ENCODE measurements at places on chromosomes 3 and 15.

GRCh38 chr15:90002428-90002844 lies 1.3 kb downstream of the ZNF710 start:
- DNase-seq: no peak

DNA sequence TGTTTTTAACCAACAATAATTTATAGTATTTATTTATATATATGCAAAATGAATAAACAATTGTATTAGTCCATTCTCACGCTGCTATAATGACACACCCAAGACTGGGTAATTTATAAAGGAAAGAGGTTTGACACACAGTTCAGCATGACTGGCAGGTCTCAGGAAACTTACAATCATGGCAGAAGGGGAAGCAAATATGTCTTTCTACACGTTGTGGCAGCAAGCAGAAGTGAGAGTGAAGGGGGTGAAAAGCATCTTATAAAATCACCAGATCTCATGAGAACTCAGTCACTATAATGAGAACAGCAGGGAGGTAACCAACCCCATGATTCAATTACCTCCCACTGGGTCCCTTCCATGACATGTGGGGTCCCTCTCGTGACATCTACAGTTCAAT lies 162.8 kb upstream of the SLITRK3 start:
- DNase-seq: no peak

GRCh38 chr3:124079912-124080276 lies 88.0 kb upstream of the ROPN1 start:
- DNase-seq: no peak

DNA sequence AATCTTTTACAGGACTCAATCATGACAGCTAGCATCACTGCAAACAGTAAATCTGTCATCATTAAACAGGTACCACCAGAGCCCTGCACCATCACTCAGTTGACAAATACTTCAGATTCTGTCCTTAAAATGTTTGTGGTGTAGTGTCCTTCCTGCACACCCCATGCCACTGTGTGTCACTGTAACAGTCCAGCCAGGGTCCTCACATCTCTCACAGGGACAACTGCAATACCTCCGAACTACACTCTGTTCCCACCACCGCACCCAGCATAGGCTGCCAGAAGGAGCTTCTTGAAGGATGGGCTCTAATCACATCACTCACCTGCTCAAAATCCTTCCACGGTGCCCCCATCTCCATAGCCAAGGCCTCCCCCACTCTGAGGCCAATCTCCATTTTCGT lies 90.2 kb upstream of the FGF12 start:
- DNase-seq: no peak

GRCh38 chr3:177932750-177933660 lies 603.2 kb upstream of the KCNMB2 start:
- no peak for DNase-seq

DNA sequence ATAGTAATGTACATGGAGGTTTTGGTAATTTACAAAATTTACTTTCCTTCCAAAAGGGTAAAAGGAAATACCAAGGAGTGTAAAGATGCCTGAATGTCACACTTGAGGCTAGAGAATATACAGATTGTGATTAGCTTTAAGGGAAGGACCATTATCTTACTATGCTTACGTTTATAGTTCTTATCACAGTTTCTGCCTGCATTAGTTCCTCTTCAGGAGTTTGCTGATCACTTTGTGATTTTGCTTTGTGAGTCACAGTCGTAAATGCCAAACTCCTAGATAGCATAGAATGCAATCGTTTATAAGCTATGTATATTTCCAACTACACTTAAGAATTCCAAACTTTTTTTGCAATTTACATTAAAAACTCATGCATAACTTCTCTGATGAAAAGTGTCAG lies 1034.6 kb downstream of the DIPK2A start:
- no peak for DNase-seq

- DNase-seq: no peak
Measured at GRCh38 chr15:61295239-61295638, 66.1 kb upstream of the RORA start.

DNA sequence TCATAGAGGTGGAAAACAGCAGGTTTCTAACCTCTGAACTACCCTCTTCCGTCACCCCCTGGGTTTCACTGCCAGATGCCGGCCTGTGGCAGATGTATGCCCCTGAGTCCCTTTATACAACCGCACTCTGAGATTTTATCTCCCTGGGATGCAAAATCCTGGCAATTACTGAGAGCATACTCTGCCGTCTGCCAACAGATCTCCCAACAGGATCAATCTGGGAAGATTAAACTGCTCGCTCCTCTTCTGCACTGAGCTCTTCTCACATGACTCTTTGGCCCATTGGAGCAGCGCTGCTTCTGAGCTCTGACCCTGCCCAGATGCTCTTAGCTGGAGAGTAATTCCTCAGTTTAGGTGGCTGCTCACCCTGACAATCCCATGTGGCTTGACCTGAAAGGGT lies 133.2 kb downstream of the LIPC start:
- no peak for DNase-seq

- no peak for DNase-seq
Measured at GRCh38 chr3:159185443-159186050, 383.7 kb downstream of the MFSD1 start.

- DNase-seq: no peak
Measured at GRCh38 chr3:189516039-189516438, 115.2 kb upstream of the TP63 start.

GRCh38 chr3:127063916-127064315 lies 81.0 kb downstream of the PLXNA1 start:
- DNase-seq: no peak

GRCh38 chr3:45817831-45818522 lies 21.6 kb upstream of the SLC6A20 start:
- DNase-seq: no peak

DNA sequence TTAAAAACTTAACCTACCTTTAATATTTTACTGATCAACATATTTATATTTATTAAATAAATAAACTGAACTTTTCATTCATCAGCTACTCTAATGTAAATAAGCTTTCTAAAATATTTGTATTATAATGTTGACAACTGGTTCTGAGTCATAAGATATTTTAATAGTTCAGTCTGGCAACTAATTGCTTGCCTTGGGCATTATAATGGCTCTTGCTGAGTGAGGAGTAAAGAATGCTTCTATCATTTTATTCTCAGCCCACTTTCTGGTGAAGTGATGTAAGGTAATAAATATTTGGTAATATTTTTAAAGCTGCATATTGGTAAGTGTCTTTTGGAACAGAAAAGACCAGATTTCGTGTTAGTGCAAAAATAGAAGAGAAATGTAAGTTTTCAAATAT lies 81.5 kb downstream of the DIPK2A start:
- no peak for DNase-seq

DNA sequence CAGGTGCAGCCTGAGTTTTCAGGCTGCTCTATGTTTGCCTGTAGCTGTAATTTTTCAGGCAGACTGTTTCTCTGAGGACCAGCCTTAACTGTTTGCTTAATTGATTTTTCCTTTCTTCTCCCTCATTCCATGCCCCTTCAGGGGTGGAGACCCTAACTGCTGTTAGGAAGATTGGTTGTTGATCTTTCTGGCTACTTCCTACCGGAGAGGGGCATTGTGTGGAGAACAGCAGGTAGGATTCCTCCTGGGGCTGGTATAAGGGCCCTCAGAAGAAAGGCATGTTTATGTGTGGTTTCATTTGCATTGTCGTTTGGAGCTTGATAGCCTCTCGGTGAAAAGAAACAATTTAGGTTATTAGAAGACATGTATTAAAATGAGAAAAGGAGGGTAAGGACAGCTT lies 56.9 kb upstream of the GOLGA6L2 start:
- DNase-seq: no peak

DNA sequence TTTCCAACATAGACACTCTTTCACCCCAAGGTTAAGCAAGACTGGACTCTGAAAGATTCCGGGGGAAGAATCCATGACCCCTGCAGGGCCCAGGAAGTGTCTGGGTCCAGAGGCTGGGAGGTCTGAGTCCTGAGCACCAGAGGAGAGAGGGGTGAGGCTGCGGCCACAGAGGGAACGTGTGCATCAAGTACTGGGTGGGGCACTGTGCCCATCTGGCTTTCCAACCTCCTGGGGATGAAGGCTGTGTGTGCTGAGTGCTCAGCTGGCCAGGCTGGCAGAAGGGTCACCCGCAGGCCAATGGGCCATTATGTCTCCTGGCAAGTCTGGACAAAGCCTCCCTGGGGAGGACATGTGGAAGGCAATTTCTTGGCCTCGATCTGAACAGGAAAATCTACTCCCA lies 3.3 kb downstream of the CHRNA3 start:
- no peak for DNase-seq

DNA sequence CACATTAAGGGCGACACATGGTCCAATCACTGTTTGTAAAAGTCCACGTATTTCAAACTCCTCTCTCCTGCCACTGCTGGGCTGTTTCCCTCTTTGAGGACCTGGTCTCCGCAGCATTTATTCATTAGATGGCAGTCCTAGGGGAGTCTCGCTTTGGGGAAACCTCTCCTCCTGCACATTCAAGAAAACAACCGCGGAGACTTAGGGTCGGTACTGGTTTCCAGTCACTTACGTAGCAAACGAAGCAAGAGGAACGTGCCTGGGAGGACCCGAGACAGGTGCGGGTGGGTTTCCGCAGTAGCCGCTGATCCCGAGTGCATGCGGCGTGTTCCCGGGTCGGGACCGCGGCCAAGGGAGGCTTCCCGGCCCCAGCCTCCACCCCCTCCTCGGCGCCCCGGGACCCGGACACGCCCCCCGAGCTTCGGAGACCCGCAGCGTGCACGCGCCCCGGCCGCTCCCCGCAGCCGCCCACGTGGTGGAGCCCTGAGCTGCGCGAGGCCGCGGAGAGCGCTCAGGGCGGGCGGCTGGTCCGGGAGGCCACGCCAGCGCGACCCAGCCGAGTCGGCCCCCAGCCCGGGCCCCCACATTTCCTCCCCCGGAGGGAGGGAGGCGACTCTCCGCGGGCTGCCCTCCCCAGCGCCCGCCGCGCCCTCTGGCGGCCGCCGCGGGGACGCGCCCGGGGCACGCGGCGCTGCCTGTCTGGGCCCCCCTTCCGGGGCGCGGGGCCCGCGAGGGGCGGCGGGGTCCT lies 1.1 kb upstream of the IGF1R start:
- peak; percentile 41 for DNase-seq

- no peak for DNase-seq
Measured at GRCh38 chr15:82901114-82901805, 51.3 kb downstream of the HOMER2 start.

DNA sequence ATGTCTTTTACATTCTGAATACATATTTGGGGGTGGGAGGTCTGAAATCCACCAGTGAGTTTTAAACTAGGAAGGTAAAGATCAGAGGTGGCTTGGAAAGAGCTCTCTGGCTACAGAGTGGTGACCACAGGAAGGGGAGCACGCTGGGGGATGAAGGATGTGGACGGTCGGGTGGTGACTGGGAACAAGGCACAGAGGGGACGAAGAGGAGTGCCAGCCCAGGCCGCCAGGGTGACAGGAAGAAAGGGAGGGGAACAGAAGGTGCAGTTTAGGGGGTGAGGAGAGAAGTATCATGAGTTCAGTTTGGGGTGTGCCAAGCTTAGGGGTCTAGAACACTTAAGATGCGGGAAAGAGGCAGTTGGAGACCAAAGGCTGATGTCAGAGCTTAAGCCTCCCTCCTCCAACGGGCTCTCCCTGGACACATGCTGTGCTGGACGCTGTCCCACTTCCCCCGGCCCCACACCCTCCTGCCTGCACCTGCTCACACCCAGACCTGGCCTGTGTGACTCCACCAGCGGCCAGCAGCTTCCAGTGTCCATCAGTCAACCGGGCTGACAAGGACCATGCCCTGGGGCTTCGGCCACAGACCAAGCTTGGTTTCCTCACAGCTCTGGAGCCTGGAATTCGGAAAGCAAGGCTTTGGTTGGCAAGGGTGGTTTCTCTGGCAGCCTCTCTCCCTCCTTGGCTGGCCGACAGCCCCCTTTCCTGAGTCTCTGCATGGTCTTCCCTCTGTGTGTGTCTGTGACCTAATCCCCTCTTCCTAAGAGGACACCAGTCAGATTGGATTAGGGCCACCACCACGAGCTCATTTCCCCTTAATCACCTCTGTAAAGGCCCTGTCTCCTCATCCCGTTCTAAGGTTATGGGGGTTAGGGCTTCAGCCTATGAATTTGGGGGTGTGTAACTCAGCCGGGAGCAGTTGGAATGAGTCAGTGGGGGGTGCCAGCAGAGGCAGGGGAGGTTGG lies 120.4 kb upstream of the IQSEC1 start:
- no peak for DNase-seq

DNA sequence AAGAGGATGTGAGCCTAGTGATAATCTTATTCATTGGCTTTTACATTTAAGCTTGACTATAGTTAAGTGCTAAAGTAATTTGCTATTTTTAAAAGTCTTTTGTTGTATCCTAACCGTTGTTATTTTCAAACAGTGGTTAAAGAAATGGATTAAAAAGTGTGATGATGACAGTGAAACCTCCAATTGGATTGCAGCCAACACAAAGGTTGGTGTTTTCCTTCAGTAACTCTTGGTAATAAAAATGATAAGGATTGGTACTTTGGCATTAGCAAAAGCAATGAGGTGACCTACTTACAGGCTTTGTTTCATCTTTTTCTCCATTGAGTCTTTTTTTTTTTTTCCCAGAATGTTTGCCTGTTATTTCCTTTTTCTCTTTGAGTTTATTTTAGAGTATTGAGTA lies 87.5 kb upstream of the GOLGA6B start:
- no peak for DNase-seq

GRCh38 chr15:99434506-99435112 lies 131.2 kb upstream of the MEF2A start:
- no peak for DNase-seq

GRCh38 chr3:130933801-130934345 lies 40.0 kb downstream of the ATP2C1 start:
- no peak for DNase-seq

GRCh38 chr3:24601066-24601939 lies 106.7 kb upstream of the THRB start:
- DNase-seq: no peak

DNA sequence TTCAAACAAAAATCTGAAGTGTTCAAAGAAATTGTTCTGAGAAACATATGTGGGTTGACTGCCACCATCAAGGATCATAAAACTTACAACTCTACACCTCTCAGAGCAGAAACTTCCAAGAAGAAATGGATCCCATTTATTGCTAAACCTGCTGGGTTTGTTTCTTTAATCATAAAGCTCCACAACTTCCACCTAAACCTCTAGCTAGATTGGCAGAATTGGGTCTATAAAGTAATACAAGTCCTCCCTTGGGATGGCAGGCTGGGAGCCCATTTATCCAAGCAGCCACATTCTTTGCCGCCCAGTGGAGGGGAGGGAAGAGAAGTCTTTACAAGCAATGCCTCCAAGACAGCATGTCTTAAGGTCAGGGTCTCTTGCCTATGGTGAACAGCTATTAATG lies 40.5 kb upstream of the CMTM8 start:
- no peak for DNase-seq

DNA sequence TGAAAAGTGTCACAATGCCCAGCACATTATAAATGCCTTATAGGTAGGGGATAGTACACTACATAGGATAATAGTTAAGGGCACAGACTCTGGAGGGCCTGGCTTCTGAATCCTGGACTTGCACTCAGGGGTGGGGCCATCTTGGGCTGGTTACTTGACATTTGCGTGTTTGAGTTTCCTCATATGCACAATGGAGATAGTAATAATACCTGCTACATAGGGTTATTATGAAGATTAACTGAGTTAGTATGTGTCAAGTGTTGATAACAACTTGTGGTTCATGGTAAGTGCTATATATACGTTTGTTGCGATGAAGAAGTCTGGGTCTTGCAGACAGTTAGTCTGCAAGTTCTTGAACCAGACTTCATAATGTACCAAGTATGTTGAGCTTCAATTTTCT lies 37.0 kb downstream of the MITF start:
- no peak for DNase-seq

Data from stimulated activated CD4-positive, alpha-beta T cell treated with anti-CD3 and anti-CD28 coated beads, Interleukin-1b, Interleukin-23, amount 100 ng/mL, for 1 hour (primary cell).